ENCODE measurements at places on chromosomes 12 and 14. TPM values are rescaled to one million over a fixed set of nuclear protein-coding genes. Genes with fewer than 3 reads are reported as not detected.

GRCh38 chr12:6551063-6551461, 4.8 kb downstream of the IFFO1 start:
- H3K36me3 ChIP-seq = peaks cover 13% of the 10 kb centered on the region
- H3K4me1 ChIP-seq = peaks cover 50% of the 10 kb centered on the region
- no peaks in the 10 kb centered on the region for H3K27me3 ChIP-seq

DNA sequence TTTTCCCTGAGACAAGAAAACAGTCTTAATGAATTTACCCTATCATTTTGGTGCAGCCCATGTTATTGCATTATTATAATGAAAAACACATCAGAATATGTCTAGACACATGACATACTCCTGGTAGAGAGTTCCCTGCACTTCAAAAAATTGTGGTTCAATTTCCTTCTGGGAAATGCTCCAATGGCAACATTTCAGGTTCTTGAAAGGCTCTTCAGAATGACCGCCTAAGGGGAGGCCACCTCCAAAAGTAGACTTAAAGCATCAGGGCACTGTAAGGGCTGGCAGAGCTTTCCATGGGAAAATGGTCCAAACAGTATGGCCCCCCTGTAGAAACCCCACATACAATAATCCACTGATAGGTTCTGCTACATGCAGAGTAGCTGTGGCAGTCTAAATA, 110.7 kb downstream of the SLC25A21 start:
- no peak for DNase-seq
- no peak overlapping the region for H3K27ac ChIP-seq
- no peak overlapping the region for H3K4me3 ChIP-seq
- H3K4me1 ChIP-seq = no peaks in the 10 kb centered on the region
- no peaks in the 10 kb centered on the region for H3K27me3 ChIP-seq

DNA sequence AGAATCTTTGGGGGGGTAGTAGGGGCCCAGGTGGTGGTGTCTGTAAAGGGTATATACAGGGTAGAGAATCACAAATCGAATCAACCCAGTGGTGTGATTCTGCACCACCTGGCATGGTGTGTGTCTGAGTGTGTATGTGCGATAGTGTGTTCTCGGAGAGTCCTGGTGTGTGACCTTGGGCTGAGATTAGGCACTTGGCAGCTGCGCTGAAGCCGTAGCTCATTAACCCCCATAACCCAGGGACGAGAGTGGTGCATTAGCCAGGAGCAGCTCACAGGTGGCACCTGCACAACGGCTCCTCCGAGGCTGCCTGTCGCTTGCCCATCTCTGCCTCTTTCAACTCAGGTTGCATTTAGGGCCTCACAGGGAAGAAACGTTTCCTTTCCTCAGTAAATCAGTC, 15.6 kb upstream of the TESC start:
- H3K4me3 ChIP-seq = no peak overlapping the region
- no peaks in the 10 kb centered on the region for H3K36me3 ChIP-seq
- no peaks in the 10 kb centered on the region for H3K27me3 ChIP-seq
- H3K4me1 ChIP-seq = no peaks in the 10 kb centered on the region

DNA sequence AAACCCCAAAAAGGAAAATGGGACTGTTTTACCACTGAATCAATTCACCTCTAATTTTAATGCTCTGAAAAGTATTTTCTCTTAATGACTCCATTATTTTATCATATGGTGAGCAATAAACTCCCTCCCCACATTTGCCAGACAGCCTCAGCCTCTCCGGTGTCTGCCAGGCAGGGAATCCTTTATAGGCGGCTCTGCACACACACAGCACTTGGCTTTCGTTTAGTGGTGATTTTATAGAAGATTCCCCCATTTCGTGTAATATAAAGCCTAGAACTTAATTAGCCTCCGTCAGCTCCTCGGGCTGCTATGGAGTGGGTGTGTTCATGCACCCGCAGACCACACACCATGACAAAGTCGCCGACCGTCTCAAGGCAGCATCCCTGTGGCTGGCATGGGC, 10.1 kb upstream of the C14orf180 start:
- no peak for DNase-seq
- no peaks in the 10 kb centered on the region for H3K27me3 ChIP-seq
- no peak overlapping the region for H3K27ac ChIP-seq

DNA sequence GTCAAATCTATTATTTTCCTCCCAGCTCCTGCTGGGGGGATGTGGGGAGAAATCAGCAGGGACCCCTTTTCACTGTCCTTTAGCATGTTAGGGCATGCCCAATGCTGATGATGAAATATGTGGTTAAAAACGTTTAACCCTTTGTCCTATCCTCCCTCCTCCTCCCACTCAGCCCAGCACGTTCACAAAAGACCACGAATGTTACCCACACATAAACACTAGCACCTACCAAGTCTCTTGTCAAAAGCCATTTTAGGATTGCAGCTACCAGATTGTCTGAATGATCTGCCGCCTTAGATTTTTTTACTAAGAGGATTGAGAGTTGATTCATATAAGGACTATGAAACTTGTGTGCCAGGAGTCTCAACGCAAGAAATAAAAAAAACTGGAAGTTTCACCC, 70.4 kb downstream of the TBK1 start:
- DNase-seq = peak; percentile 56
- H3K4me1 ChIP-seq = peaks cover 3% of the 10 kb centered on the region

- H3K4me1 ChIP-seq = no peaks in the 10 kb centered on the region
- H3K36me3 ChIP-seq = no peaks in the 10 kb centered on the region
- no peak overlapping the region for H3K27ac ChIP-seq
- H3K4me3 ChIP-seq = no peak overlapping the region
Measured at GRCh38 chr14:26400373-26400772, 197.5 kb downstream of the NOVA1 start.

- DNase-seq = peak; percentile 7
- H3K36me3 ChIP-seq = no peaks in the 10 kb centered on the region
- H3K27ac ChIP-seq = no peak overlapping the region
Measured at GRCh38 chr12:4526923-4527546, 11.7 kb upstream of the RAD51AP1 start.

- H3K36me3 ChIP-seq = no peaks in the 10 kb centered on the region
- H3K27me3 ChIP-seq = no peaks in the 10 kb centered on the region
- H3K4me3 ChIP-seq = no peak overlapping the region
- DNase-seq = no peak
Measured at GRCh38 chr14:47148686-47149085, 497.1 kb upstream of the RPL10L start.

DNA sequence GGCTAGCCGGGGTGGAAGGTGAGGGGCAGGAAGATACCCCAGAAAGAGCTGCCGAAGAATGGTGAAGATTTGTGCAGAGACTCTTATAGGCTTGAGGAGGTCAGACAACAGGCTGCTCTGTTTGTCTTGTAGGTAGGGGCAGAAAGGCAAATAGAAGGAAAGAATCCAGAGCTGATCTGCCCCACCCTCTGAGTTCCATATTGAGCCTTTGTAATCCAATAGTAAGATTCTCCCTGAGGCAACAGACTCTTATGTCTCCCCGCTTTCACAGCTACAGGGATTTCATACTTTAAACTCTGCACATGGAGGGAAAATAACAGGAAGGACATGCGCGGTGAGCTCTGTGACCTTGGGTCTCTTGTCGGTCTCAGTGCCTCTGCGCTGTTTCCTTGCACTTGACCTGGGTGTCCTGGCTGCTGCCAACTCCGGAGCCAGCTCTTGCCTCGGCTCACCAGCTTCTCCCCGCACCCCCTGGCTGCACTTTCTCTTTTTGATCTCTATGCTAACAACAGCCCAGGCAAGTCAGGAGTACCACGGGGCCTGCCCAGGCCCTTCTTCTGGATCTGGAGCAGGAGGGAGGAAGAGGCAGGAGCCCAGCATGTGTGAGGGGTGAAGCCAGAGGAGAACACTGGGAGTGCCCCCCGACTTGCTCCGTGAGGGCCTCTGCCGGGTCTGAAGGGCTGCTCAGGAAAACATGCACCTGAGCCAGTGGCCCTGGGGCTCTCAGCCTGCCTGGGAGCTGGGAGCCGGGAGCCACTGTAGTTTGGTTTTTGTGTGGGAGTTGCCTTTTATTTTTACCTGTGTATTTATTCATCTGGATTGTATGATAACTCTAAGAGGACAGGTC, 75.8 kb downstream of the PPP1R36 start:
- no peaks in the 10 kb centered on the region for H3K27me3 ChIP-seq
- no peak overlapping the region for H3K27ac ChIP-seq
- peaks cover 9% of the 10 kb centered on the region for H3K4me1 ChIP-seq
- H3K36me3 ChIP-seq = no peaks in the 10 kb centered on the region

DNA sequence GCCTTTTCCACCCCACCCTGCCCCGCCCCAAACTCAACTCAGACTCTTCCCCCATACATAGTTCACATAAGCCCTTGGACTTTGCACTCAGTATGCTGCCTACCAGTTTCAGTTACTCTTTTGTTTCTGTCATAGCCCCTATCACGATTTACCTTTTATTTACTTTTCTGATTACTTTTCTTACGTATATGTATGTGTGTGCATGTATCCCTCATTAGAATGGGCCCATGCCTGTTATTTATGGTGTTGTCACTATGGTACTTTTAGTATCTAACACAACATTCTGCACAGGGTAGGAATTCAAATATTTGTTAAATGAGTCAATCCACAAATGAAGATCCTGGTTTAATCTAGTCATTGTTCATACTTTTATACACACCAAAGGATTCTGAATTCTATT, 16.5 kb upstream of the LUM start:
- no peaks in the 10 kb centered on the region for H3K36me3 ChIP-seq
- peaks cover 2% of the 10 kb centered on the region for H3K4me1 ChIP-seq

- H3K27ac ChIP-seq = no peak overlapping the region
- no peak overlapping the region for H3K4me3 ChIP-seq
- H3K27me3 ChIP-seq = no peaks in the 10 kb centered on the region
- DNase-seq = no peak
- no peaks in the 10 kb centered on the region for H3K4me1 ChIP-seq
Measured at GRCh38 chr14:32028599-32028998, 48.5 kb upstream of the ARHGAP5 start.

GRCh38 chr12:117900561-117900960, 68.2 kb downstream of the KSR2 start:
- no peak overlapping the region for H3K27ac ChIP-seq
- H3K27me3 ChIP-seq = no peaks in the 10 kb centered on the region
- no peak overlapping the region for H3K4me3 ChIP-seq
- peak; percentile 68 for DNase-seq

DNA sequence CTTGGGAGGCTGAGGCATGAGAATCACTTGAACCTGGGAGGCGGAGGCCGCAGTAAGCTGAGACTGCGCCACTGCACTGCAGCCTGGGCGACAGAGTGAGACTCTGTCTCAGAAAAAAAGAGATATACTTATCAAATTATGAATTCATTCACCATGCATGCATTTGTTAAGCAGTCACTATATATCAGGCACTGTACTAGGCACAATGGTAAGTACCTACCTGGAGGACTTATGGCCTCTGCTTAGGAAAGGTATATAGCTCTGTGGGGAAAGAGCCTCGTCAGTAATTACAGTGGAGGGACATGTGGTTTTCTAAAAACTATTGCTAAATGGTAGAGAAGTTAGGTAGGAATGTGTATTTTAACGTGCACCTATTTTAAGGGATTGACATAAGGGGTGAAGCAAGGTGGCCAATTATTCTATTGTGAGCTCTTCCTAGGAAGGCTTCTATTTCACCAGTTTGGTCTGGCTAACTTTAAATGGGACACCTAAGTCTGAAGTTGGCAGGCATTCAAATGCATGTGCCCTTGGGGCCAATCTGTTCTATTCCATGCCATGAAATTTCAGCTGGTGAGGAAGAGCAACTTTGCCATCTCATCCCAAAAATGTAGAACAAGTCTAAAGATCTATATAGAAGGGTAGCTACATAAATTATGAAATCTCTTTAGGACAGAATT, 15.0 kb downstream of the TCP11L2 start:
- no peaks in the 10 kb centered on the region for H3K27me3 ChIP-seq
- H3K4me3 ChIP-seq = no peak overlapping the region
- no peaks in the 10 kb centered on the region for H3K36me3 ChIP-seq
- no peak overlapping the region for H3K27ac ChIP-seq
- DNase-seq = no peak

DNA sequence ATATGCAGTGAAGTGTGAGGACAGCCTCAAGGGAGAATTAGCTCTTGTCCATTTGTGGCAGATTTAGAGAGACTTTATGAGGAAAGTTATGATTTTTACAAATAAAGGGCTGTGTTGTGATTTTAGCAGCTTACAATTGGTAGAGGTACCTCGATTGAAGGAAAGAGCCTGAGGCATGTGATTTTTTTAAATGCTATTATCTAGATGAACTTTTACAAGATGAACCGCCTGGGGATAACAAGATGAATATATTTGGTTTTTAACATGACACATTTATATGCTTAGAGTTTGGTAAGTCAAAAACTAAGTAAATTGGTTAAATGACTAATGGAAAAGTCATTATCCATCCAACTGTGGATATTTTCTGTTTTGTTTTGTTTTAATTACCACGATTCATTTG, 52.6 kb downstream of the AEBP2 start:
- no peak overlapping the region for H3K27ac ChIP-seq
- no peak for DNase-seq
- no peaks in the 10 kb centered on the region for H3K4me1 ChIP-seq
- no peaks in the 10 kb centered on the region for H3K27me3 ChIP-seq
- H3K4me3 ChIP-seq = no peak overlapping the region
- H3K36me3 ChIP-seq = no peaks in the 10 kb centered on the region

- peak; percentile 65 for DNase-seq
- no peaks in the 10 kb centered on the region for H3K4me1 ChIP-seq
- H3K27me3 ChIP-seq = no peaks in the 10 kb centered on the region
Measured at GRCh38 chr12:20646239-20646827, 48.8 kb upstream of the SLCO1C1 start.

GRCh38 chr14:98564006-98564405, 708.0 kb downstream of the BCL11B start:
- H3K36me3 ChIP-seq = no peaks in the 10 kb centered on the region
- no peak overlapping the region for H3K4me3 ChIP-seq
- DNase-seq = no peak
- H3K4me1 ChIP-seq = no peaks in the 10 kb centered on the region
- no peak overlapping the region for H3K27ac ChIP-seq

- no peak for DNase-seq
- no peaks in the 10 kb centered on the region for H3K36me3 ChIP-seq
- H3K4me3 ChIP-seq = no peak overlapping the region
- H3K27ac ChIP-seq = no peak overlapping the region
- no peaks in the 10 kb centered on the region for H3K4me1 ChIP-seq
Measured at GRCh38 chr14:101591582-101591981, 30.3 kb downstream of the DIO3 start.

- H3K27me3 ChIP-seq = no peaks in the 10 kb centered on the region
- peak overlapping the region; percentile 90 for H3K4me3 ChIP-seq
- H3K27ac ChIP-seq = peak overlapping the region; percentile 84
Measured at GRCh38 chr12:6869049-6870021, 2.0 kb downstream of the TPI1 start.

Gene RABGGTA
- polyA plus RNA-seq = 15.1 TPM

Gene TPPP2
- not detected for polyA plus RNA-seq

Gene TSHR
- not detected for polyA plus RNA-seq

Gene CAPZA3
- polyA plus RNA-seq = not detected

Gene KIF26A
- polyA plus RNA-seq = 0.01 TPM

Gene RALGAPA1
- 6.2 TPM for polyA plus RNA-seq

Gene ANKS1B
- polyA plus RNA-seq = 0.15 TPM

Gene STYX
- polyA plus RNA-seq = 16.6 TPM

Gene CCDC197
- not detected for polyA plus RNA-seq

Gene ENDOU
- polyA plus RNA-seq = 0.09 TPM

Measured in fibroblast of lung (primary cell).